Bone marrow (tissue), 2 donors: ENCODE measurements at places on chromosomes 7 and 10.

GRCh38 chr7:45176091-45176490 is 18.5 kb downstream of the RAMP3 start:
- no peak for DNase-seq

- no peak for DNase-seq
Observed at GRCh38 chr10:50497758-50498157, 126.0 kb downstream of the SGMS1 start.

DNA sequence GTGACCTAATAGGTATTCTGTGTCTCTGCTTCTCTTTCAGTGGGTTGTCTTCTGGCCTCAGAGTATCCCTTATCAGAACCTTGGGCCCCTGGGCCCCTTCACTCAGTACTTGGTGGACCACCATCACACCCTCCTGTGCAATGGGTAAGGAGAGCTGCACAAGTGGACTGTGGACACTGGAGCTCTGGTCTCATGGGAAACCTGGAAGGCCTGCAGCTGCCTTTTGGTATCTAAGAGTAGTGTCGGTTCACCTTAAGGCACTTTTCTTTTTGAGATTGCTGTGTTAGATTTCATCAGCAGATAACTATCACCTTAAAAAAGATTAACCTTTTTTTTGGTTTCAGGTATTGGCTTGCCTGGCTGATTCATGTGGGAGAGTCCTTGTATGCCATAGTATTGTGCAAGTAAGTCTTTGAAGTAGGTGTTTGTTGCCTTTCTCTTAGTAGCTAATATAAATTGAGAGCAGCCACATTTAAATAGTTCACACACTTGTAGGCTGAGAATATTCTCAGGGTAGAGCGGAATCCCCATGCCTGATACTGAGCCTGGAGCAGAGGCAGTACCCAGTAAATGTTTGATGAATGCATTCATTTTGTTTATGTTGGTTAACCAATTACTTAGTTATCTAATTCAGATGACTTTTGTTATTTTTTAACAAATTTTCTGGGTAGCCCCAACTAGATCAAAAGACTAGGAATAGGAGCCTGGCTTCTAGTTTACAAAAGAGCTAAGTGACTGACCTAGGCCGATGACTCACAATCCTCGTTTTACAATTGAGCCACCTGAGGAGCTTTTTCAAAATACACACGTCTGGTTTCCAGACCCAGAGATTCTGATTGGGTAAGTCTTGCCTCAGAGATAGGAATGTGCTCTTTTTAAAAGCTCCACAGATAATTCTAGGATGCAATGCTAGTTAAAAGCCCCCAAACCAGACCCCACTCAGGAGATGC is 3.6 kb downstream of the TMEM254 start:
- DNase-seq = no peak

DNA sequence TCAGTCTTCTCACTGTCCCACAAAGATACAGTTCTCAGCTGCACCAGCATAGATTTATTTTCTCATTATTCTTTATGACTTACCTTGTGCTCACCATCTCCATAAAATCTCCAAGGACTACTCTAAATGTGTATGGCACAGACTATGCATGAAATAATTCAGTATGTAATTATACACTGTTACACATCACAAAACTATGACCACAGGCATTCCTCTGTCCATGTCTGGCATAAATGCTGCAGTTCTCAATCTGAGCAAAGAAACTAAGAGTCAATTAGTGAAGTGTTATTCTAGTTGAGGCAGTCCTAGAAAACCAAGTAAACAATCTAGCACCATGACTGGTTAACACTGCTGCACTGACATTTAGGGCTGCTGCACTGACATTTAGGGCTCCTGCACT is 2.7 kb downstream of the CYCS start:
- DNase-seq = no peak

DNA sequence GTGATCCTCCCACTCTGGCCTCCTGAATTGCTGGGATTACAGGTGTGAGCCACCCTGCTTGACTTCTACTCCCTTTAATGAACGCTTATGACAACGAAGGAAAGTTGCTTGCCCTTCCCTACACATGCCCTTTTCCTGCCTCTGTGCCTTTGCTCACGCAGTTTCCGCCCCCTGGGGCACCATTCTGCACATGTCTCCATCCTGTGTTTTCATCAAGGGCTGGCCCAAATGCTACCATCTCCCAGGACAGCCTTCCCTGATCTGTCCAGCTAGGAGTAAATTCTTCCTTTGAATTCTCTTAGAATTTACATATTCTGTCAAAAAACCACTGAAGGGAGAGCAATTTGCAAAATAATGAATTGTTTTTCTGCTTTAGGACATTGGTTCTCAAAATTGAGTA is 50.0 kb upstream of the KMT2C start:
- no peak for DNase-seq
